Uterus (tissue), 4 donors: ENCODE measurements at places on chromosomes 11 and 22.

DNA sequence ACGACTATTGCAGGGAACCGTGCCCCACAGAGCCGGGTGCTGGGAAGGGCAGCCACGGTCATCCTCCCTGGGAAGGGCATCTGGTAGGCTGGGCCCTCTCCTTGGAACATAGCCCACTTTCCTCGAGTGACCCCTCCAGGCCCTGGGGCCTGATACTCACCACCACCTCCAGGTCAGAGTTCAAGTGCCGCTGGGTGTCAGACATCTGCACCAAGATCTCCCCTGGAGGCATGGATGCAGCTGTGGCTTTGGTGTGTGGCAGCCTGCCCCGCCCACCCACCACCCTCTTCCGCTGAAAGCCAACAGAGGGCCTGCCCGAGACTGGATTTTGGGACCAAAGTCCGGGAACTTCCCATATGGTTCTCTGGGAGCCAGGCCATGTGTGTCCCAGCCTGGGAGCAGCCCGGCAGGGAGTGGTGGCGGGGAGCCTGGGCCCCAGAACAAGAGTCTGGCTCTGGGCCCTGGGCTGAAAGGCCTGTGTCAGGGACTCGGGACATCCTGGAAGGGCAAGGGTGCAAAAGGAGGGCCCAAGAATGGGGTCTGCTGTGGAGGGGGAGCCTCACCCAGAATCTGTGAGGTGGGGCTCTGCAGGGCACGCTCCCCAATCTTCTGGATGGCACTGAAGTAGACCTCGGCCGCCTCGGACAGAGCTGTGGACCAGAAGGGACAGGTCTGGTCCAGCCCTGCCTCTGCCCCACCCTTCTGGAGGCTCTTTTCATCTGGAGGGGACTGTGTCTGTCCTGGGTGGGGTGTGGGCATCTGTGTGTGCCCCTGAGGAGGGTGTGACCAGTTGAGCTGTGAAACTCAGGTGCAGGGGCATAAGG, 2.6 kb downstream of the BAIAP2L2 start:
- no peak for DNase-seq

DNA sequence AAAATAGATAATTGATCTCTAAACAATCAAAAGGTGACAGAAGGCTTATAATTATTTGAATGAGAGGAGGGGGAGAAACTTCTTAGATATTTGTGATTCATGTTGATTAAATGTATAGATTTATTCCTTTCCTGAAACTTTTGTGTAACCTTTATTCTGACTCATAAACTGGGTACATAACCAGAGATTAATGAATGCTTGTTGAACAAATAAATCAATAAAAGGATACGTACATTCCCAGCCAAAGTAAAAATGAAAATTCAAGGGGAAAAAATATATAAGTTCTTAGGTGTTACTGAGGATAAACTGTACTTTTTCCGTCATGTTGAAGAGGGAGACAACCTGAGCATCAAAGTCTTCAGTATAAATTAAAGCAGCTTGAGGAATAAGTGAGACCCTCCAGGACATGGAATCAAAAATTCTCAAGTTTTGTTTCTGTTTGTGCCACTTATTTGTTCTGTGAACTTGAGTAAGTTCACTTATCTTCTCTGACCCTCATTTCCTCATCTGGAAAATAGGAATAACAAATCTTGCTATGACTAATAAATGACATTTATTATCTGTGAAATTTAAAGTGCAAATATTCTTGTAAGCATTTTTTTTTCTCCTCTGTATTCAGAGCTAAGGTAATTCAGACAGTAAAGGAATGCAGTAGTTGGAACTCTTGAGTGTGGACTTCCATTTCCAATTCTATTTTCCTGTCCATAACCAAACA, 195.4 kb downstream of the METTL15 start:
- DNase-seq = no peak

- DNase-seq = no peak
These were observed 31.1 kb downstream of the NECTIN1 start for GRCh38 chr11:119697882-119698281.

DNA sequence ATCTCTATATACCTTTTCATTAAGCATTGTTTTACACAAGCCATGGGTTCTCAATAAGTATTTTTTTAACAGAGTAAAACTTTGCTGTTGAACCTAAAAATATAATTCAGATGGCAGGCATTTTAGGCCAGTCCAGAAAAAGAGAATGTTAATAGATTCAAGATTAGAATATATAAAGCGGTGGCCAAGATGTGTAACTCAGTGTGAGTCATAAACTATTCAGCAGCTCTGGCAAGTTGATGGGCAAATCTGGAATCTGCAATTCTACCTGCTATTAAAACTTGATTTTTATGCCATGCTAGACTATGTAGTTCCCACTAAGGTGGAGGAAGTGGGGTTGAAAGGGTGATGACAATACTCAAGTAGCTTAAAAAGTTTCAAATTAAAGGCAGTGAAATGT, 45.4 kb downstream of the CASP12 start:
- DNase-seq = no peak

GRCh38 chr11:105226766-105227165, 87.2 kb upstream of the CARD18 start:
- DNase-seq = no peak

- no peak for DNase-seq
These were observed 128.6 kb downstream of the WNT11 start for GRCh38 chr11:76077575-76078150.

DNA sequence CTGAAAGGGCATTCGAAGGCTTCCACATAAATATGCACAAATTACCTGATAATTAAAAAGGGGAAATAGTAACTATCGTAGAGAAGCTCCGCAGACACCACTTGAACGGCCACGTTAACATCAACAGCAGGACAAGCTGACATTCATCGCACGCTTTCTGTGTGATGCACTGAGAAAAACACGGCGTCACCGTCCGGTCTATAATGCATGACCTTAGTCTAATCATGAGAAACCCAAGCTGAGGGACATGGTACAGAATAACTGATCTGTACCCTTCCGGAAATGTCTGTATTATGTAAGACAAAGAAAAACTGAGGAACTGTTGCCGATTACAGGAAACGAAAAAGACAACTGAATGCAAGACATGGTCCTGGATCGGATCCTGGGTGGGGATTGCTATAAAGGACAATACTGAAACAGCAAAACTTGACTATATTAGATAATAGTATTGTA, 678 bp upstream of the RANGAP1 start:
- DNase-seq = no peak

- DNase-seq = peak; percentile 68
These were observed 38.3 kb upstream of the NNMT start for GRCh38 chr11:114257621-114258558.

GRCh38 chr11:113332638-113333329, 18.4 kb downstream of the TTC12 start:
- DNase-seq = no peak

DNA sequence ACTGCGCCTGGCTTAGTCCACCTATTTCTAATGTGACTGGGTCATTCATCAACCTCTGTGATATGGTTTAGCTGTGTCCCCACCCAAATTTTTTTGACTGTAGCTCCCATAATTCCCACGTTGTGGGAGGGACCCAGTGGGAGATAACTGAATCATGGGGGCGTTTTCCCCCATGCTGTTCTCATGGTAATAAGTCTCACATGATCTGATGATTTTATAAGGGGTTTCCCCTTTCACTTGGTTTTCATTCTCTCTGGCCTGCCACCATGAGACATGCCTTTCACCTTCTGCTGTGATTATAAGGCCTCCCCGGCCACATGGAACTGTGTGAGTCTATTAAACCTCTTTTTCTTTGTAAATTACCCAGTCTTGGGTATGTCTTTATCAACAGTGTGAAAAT, 8.7 kb downstream of the CENATAC start:
- DNase-seq = no peak

DNA sequence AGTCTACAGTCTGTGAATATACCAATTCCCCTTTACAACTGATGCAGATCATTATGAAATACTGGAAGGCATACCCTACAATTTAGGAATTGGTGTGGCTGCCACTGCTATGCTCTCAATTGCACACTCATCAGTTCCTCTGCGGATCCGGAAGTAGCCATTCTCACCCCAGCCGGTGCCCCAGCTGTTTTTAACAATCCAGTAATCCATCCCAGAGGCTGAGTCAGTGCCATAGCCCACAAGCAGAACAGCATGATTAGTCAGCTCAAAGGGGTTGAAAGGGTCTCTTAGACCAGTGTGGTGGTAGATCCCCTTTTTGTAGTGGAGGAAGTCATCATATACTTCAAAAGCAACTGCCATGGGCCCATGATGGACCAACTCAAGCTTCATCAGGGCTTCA, 43.6 kb downstream of the CTSC start:
- DNase-seq = no peak
